ENCODE measurements at places on chromosomes 6 and 20.

- no peak for DNase-seq
Measured at GRCh38 chr6:119510246-119510645, 160.7 kb upstream of the MAN1A1 start.

DNA sequence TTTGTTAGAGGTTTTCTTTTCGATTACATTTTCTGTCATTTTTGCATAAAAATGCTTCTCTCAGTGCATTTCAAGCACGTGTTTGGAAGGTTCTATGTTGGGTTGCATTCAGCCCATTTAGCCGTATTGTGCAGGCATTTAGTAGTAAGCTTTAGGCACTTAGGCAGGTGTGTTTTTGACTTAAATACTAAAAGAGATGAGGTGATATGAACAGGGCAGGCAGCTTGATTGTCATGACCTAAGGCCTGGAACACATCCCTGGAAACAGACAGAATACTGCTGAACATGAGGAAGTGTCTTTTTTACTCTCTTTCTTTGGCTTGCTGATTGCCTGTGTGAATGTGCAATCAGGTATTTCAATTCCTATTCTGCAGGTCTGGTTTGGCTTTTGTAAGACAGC is 610.5 kb upstream of the MAN1A1 start:
- no peak for DNase-seq

DNA sequence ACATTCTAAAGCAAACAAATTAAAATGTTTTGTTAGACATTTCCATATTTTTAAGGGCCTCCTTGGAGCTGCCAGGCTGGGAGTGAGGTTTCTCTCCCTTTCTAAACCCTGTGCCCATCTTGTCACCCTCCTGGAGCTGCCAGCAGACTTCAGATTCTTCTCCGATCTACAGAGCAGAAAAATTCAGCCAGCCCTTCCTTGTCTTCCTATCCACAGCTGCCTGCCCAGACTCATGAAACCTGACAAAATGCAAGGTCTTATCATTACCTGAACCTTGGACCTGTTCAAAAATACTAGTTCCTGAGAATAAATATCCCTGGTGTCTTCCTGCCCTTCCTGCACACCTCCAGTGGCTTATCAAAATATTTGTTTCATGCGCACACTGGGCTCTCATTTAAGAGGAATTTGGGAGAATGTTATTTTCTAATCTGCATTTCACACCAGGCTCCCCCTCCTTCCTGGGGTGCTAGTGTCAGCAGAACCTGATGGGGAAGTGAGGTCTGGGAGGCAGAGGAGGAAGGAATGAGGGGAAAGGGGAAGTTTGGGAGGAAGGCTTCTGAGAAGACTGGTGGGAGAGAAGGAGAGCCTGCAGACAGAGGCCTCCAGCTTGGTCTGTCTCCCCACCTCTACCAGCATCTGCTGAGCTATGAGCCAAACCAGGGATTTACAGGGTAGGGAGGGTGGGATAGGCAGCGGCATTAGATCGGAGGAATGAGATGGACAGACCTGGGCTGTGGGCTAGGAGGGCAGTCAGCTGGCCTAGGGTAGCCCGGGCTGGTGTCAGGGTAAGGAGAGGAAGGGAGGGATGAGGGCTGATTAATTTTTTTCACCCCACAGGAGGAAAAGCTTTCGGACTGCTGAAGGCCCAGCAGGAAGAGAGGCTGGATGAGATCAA is at the start of gene AIF1:
Gene AIF1 (plus strand): TSS at position 551 of the 895 bp plus-strand sequence. CDS start 96 bp downstream, at position 647.
- DNase-seq, result no peak

DNA sequence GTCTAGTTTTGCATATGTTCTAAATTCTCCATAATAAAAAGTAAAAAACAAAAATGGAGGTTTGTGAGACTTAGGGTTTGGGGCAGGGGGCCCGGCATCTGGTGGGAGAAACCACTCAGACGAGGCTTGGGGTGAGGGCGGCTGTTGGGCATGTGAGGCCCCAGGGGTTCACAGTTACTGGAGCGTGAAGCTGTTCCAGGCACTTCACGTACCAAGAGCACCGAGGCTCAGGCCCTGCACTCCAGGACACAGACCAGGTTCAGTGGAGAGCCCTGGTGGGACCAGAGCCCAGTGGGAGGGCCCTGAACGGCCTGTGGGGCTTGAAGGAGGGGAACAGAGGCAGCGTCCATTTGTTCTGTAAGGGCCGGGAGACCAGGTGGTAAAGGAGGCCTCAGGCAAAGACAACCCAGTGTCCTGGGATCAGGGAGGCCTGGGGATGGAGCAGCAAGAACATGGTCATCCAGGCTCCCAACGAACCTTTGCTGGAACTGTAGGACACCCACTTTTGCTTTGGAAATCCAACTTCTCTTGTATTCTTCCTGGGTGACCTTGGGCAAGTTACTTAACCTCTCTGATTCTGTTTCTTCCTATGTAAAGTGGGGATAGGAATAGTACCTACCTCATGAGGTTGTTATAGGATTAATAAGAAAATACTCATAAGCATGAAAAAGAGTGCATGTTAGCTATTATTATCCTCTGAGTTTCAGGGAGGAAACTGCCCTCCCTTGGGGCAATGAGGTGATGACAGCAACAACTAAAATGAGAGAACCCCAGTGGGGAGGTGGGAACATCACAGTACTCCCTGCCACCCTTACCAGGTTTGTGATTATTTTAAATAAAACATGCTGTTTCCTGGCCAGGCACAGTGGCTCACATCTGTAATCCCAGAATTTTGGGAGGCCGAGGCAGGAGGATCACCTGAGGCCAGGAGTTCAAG is 1.1 kb upstream of the FGD2 start:
- DNase-seq, result no peak

DNA sequence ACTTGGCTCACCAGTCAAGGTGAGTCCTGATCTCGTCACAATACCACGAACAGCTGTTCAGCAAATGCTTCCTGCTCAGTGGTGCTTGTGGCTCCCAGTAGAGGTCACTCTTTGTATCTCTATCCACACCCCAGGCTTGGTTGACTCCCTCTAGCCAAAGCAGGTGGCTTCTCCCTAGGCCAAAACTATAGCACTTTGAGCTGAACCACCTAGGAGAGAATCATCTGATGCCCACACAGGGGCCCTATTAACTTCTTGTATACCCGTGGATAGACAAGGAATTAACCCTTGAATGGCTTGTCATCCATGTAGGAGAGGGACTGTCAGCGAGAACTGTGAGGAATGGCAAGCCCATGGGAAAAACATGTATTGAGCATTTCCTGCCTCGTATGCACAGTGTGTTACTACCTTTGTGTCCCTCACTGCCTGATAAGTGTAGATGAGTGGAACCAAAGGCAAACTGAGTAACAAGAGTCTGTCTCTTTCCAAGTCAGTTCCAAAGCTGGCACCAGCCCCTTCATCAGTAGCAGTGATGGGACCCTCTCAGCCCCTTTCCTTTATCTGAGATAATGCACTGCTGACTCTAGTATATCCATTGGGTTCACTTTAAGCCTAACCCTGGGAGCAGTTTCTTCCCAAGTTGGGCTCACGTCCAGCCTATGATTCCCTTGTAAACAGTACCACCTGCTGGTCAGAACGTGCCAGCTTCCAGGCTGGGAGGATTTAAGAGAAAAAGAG is 42.5 kb downstream of the EIF2S2 start:
- DNase-seq, result peak; percentile 69

DNA sequence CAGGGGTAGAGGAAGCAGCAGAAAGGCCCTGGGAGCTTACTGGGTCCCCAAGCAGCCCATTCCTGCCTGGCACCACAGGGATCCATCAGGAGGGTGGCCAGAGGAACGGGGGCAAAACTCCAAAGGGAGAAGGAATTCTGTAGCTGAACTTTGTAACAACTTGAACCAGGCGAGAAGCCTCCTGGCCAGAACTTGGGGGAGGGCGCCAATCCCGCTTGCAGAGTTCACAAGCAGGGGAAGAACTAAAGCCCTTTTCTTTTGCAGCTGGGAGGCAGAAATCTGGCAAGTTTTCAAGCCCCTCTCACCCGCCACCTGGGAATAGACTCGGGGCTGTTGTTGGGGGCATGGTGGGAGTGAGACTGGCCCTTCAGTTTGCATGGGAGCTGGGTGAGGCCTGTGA is 189.1 kb downstream of the PHF3 start:
- no peak for DNase-seq

GRCh38 chr6:143823548-143823947 is 19.6 kb upstream of the LTV1 start:
- DNase-seq, result no peak

GRCh38 chr20:53794529-53795115 is 201.0 kb upstream of the ZNF217 start:
- DNase-seq, result no peak

- no peak for DNase-seq
Measured at GRCh38 chr6:161434350-161434749, 160.5 kb upstream of the AGPAT4 start.

DNA sequence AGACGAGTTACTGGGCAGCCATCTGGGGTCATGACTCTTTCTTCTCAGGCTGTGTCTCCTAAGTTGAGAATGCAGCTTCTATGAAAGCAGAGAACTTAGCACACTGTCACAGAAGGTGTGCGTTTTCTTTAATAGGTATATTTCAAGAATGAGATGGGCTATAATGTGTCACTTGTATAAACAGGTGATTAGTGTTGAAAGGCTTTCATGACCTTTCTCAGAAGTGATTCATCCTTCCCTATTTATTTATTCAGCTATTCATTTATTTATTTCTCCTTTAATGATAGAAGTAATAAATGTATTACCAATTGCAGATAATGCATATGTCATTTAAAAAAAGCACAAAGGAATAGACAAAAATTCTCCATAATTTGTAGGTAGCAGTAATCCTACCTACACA is 157.2 kb upstream of the COL21A1 start:
- DNase-seq, result no peak

DNA sequence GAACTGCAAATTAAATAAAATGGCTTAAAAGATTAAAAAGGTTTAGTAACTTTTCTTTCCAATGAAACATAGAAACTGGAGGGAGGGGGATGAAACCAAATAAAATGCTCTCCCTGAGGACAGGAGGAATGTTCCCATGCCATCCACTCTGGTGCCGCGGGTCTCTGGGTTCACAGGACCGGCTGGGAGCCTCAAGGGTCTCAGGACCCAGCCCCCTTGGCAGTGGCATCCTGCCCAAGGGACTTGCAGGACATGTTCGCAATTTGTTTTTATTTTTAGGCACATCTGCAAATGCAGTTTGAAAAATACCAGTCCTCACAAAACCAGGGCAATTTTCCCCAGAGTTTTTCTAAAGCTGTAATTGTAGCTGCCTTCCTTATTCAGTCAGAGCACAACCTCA is 7.5 kb downstream of the BEND3 start:
- no peak for DNase-seq

Measured in NCI-H2227 treated with DMSO at 0.1 percent for 48 hours (cell line).